GM23248 (cell line): ENCODE measurements at places on chromosomes 13 and 19. TPM values are rescaled to one million over a fixed set of nuclear protein-coding genes. Genes with fewer than 3 reads are reported as not detected.

Gene ZNF471
- total RNA-seq = 4.7 and 6.1 TPM in 2 replicates

Gene ARL11
- total RNA-seq = not detected in 2 replicates

Gene MAP1S
- 20.4 and 37.1 TPM in 2 replicates for total RNA-seq

Gene ZNF555
- total RNA-seq = 4.3 and 7.3 TPM in 2 replicates

Gene FFAR3
- not detected in 2 replicates for total RNA-seq

DNA sequence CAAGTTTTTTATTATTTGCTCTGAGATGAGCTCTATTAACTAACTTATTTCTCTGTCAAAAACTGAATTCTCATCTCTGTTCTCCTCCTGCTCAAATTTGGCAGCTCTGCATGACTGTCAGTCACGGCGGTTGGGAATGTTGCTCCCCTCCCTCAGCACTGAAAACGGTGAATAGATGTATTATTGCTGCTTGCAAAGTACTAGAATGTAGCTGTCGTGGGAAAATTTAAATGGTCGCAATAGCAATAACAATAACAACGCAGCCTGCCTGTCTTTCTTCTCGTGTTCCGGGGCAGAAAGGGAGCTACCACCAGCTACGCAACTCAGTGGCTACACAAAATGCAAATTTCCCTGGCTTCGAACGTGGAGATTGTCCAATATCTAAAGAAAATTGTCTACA lies 125.6 kb upstream of the FRY start:
- H3K27me3 ChIP-seq = no peaks in the 10 kb centered on the region
- peaks cover 34% of the 10 kb centered on the region for H3K4me1 ChIP-seq
- H3K4me3 ChIP-seq = no peak overlapping the region
- no peaks in the 10 kb centered on the region for H3K36me3 ChIP-seq
- no peak overlapping the region for H3K27ac ChIP-seq

DNA sequence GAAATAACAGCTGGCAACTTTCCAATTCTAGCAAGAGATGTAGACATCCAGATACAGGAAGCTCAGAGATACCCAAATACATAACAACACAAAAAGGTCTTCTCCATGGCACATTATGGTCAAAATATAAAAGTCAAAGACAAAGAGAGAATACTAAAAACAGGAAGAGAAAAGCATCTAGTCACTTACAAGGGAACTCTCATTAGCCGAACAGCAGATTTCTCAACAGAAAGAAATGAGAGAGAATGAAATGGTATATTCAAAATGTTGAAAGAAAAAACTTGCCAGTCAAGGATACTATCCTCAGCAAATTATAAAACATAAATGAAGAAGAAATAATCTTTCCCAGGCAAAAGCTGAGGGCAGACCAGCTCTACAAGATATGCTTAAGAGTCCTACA lies 12.4 kb downstream of the ZNF780A start:
- H3K27ac ChIP-seq = no peak overlapping the region
- peaks cover 72% of the 10 kb centered on the region for H3K36me3 ChIP-seq
- peak; percentile 13 for DNase-seq
- no peaks in the 10 kb centered on the region for H3K27me3 ChIP-seq
- H3K4me3 ChIP-seq = no peak overlapping the region

- H3K4me3 ChIP-seq = no peak overlapping the region
- no peaks in the 10 kb centered on the region for H3K27me3 ChIP-seq
- no peak overlapping the region for H3K27ac ChIP-seq
- no peaks in the 10 kb centered on the region for H3K4me1 ChIP-seq
- no peak for DNase-seq
Measured at GRCh38 chr13:85137516-85137915, 661.7 kb downstream of the SLITRK6 start.
